ENCODE measurements at places on chromosomes 12 and 14. TPM values are rescaled to one million over a fixed set of nuclear protein-coding genes. Genes with fewer than 3 reads are reported as not detected.

- H3K36me3 ChIP-seq: no peaks in the 10 kb centered on the region
- H3K4me1 ChIP-seq: no peaks in the 10 kb centered on the region
- no peaks in the 10 kb centered on the region for H3K27me3 ChIP-seq
- no peak overlapping the region for H3K4me3 ChIP-seq
Measured at GRCh38 chr12:17137396-17137795, 531.4 kb upstream of the LMO3 start.

DNA sequence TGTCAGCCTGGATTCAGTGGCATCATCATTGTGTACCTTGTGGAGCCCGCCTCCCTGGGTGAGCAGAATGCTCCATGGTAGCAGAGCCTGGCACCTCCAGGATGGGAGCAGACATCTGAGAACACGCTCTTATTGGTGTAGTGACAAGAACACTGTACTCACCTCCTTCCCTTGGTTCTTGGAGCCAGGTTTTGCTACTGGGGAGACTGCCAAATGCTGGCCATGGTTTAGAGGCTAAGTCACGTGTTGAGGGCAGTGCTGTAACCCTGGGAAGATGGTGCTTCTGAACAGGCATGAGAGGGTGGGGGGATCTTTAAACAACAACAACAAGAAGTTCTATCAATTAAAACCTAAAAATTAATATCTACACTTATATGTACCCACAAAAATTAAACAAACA, 47.6 kb upstream of the ASPG start:
- H3K4me3 ChIP-seq: no peak overlapping the region
- peaks cover 16% of the 10 kb centered on the region for H3K27me3 ChIP-seq
- H3K27ac ChIP-seq: no peak overlapping the region
- no peak for DNase-seq
- no peaks in the 10 kb centered on the region for H3K4me1 ChIP-seq
- no peaks in the 10 kb centered on the region for H3K36me3 ChIP-seq

GRCh38 chr12:92332552-92332951, 186.9 kb upstream of the BTG1 start:
- no peak for DNase-seq
- no peak overlapping the region for H3K4me3 ChIP-seq
- no peak overlapping the region for H3K27ac ChIP-seq
- H3K27me3 ChIP-seq: no peaks in the 10 kb centered on the region
- no peaks in the 10 kb centered on the region for H3K36me3 ChIP-seq

CD69 gene
- 12.3 TPM for polyA plus RNA-seq

GRCh38 chr12:131264635-131265034, 310.9 kb downstream of the ADGRD1 start:
- no peaks in the 10 kb centered on the region for H3K36me3 ChIP-seq
- no peak for DNase-seq
- peaks cover 2% of the 10 kb centered on the region for H3K4me1 ChIP-seq
- H3K4me3 ChIP-seq: no peak overlapping the region
- H3K27ac ChIP-seq: no peak overlapping the region

DNA sequence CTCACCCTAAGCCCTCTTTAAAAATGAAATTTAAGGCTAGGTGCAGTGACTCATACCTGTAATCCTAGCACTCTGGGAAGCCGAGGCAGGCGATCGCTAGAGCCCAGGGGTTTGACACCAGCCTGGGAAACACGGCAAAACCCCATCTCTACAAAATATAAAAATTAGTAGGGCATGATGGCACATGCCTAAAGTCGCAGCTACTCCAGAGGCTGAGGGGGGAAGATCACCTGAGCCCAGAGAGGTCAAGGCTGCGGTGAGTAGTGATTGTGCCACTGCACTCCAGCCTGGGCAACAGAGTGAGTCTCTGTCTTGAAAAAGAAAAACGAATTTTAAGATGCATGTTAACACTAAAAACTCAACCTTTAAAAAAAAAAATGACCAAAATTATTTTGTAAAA, 12.7 kb downstream of the GNPNAT1 start:
- no peaks in the 10 kb centered on the region for H3K27me3 ChIP-seq
- no peak for DNase-seq
- H3K27ac ChIP-seq: no peak overlapping the region
- peaks cover 19% of the 10 kb centered on the region for H3K36me3 ChIP-seq
- no peaks in the 10 kb centered on the region for H3K4me1 ChIP-seq
- H3K4me3 ChIP-seq: no peak overlapping the region

FKBP4 gene
- 60.3 TPM for polyA plus RNA-seq

DNA sequence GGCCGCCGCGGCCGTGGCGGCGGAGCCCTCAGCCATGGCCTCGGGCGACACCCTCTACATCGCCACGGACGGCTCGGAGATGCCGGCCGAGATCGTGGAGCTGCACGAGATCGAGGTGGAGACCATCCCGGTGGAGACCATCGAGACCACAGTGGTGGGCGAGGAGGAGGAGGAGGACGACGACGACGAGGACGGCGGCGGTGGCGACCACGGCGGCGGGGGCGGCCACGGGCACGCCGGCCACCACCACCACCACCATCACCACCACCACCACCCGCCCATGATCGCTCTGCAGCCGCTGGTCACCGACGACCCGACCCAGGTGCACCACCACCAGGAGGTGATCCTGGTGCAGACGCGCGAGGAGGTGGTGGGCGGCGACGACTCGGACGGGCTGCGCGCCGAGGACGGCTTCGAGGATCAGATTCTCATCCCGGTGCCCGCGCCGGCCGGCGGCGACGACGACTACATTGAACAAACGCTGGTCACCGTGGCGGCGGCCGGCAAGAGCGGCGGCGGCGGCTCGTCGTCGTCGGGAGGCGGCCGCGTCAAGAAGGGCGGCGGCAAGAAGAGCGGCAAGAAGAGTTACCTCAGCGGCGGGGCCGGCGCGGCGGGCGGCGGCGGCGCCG, 381 bp downstream of the YY1 start:
- peaks cover 7% of the 10 kb centered on the region for H3K36me3 ChIP-seq
- H3K4me1 ChIP-seq: peaks cover 8% of the 10 kb centered on the region
- H3K27me3 ChIP-seq: no peaks in the 10 kb centered on the region
- peak overlapping the region; percentile 82 for H3K27ac ChIP-seq

RAB3IP gene
- 58.6 TPM for polyA plus RNA-seq

All from large intestine (tissue), 12 donors.